ENCODE measurements at places on chromosomes 7 and 10.
A peak's percentile ranks its signal among the peaks of the same experiment; 100 is the strongest.

GRCh38 chr10:70272925-70273316 is 10.9 kb downstream of the NPFFR1 start:
- DNase-seq, result no peak

GRCh38 chr10:369684-370448 is 234.6 kb downstream of the ZMYND11 start:
- peak; percentile 79 for DNase-seq

DNA sequence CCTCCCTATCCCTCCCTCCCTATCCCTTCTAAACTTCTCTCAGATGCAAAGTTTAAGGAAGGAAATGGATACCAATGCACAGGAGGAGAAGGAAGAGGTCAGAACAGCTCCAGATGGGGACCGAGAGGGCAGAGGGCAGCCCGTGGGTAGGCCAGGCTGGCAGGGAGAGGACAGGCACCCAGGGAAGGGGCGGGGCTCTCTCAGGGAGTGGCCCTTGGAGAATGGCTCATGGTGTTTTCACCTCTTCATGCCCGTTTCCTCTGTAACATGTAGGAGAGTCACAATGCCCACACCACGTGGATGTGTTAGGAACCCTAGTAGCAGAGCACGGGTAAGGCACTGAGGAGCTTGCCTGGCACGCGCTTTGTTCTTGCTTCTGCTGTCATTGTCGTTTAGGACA is 264.5 kb downstream of the CELF2 start:
- DNase-seq, result no peak

DNA sequence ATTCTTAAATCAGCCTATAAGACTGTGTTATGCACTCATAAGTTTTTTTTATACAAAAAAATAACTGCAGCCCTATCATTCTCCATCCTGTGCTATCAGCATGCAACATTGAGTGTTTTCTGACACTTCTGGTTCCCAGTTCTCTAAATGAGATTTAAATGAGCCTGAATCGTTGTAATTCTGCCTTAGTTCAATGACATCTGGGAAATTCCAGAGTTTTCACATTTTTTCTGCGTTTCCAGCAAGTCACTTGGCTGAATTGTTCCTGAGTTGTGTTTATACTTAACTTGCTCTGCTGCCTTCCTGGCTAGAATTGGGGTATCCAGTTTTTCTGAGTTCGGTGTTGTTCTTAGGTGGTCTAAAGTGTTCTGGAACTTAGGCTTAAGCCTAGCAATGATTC is 636.1 kb upstream of the FZD8 start:
- no peak for DNase-seq

DNA sequence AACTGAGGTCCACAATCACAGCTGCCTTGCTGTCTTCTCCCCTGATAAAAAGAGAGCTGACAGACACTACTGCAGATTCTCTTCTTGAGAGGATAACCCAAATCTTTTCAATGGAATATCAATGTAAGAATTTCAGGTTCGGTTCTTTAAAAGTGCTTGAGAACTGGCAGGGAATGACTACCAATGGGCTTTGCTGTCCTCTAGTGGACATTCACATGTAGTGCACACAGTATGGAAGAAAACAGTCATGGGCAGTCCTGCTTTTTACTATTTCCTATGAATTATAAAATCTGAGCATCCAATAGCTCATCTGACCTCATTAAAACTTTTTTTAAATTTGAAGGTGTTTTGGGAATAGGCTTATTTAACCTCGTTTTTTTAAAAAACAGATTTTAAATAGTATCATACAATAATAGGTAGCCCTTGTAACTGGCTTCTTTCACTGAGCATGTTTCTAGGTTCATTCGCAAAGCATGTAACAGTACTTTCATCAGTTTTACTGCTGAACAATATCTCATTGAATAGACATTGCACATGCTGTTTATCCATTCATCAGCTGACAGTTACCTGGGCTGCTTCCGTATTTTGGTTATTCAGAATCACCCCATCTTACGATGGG is 18.3 kb downstream of the FZD9 start:
- peak; percentile 47 for DNase-seq

GRCh38 chr7:112160130-112160770 is 45.9 kb downstream of the DOCK4 start:
- DNase-seq, result no peak

- DNase-seq, result no peak
These were observed 7.4 kb downstream of the ADCYAP1R1 start for GRCh38 chr7:31059551-31059950.

DNA sequence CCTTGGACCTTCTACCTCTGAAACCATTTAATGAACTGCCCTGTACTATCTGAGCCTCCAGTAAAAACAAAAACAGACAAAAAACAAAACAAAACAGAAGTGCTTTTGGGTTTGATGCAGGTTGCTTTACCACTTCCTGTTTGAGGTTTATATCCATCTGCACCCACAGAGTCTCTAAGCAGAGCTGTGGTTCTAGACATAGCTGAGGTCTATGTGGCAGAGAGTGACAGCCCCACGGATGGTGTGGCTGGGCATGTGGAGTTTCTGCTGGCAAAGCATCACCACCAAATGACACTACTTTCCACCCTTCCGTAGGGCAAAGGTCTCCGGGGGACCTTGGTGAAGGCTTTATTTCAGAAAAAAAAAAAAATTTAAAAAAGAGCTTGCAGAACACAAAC is 754.2 kb downstream of the GRID1 start:
- DNase-seq, result no peak

DNA sequence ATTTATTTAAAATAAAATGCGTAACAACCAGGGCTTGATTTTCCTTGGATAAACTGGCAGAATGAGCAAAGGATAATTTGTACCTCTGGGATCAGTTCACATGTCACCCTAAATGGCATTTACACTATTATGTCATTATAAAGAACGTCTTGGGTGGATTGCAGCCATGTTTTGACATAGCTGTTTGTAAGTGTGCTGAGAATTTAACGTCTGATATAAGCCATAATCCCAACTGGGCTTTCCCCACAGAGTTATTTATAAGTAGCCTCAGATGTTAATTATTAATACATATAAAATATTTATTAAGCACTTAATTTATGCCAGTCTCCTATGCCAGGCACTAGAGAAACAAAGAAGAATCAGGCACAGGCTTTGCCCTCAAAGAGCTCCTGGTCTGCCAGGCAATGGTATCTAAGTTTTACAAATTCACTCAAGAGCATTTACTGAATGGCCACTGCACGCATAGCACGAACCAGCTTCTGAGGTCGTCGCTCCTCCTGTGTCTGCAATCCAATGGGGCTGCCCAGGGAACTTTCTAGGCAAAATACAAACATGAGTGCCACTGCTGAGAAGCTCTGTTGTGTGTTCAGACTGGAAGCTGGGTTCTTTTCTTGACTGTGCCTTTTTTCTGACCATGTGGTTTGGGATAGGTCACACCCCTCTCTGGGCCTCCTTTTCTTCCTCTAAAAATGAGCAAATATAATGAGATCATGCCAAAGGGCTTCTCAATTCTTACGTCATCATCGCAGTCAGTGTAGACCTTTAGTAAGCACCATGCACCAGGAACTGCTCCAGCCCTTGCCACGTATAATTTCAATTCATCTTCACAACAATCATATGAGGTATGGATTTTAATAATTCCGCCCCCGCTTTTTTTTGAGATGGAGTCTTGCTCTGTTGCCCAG is 11.3 kb upstream of the CTBP2 start:
- DNase-seq, result no peak

GRCh38 chr10:78295242-78295641 is 261.6 kb downstream of the RPS24 start:
- no peak for DNase-seq

DNA sequence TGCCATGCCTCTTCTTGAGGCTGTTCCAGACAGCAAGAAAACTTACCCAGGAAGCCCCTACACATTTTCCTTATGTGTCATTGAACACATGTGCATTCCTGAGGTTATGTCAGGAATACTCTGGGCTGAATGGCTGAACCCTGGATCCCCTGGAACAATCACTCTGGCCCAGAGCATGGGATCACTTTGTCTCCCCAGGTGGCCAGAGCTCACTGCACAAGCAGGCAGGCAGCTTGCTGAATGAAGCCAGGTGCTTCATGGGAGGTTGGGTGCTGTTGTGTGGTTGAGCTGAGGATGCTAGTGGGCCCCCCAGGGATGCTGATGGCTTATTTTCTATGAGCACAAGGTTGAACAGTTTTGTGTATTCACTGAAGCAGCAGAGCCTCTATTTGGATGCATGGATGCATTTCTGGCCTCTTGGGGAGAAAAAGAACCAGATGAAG is 54.7 kb upstream of the NPTX2 start:
- DNase-seq, result no peak

DNA sequence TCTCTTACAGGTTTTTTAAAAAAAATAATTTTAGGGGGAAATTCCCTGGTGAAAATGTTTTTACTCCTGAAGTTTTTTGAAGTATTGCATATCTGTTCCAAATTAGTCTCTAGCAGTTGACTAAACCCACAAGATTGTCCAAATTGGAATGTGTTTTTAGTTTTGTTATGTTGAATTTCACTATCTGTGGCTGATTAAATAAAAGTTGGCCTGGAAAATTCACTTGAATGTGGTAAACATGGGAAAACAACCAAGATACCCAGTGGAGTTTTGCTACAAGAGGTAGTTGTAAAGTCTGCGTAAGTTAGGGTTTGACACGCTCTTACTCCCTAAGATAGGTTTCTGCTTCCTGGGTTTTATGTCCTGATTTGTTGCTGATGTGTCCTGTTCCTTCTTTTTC is 3.3 kb downstream of the TSGA13 start:
- peak; percentile 5 for DNase-seq

DNA sequence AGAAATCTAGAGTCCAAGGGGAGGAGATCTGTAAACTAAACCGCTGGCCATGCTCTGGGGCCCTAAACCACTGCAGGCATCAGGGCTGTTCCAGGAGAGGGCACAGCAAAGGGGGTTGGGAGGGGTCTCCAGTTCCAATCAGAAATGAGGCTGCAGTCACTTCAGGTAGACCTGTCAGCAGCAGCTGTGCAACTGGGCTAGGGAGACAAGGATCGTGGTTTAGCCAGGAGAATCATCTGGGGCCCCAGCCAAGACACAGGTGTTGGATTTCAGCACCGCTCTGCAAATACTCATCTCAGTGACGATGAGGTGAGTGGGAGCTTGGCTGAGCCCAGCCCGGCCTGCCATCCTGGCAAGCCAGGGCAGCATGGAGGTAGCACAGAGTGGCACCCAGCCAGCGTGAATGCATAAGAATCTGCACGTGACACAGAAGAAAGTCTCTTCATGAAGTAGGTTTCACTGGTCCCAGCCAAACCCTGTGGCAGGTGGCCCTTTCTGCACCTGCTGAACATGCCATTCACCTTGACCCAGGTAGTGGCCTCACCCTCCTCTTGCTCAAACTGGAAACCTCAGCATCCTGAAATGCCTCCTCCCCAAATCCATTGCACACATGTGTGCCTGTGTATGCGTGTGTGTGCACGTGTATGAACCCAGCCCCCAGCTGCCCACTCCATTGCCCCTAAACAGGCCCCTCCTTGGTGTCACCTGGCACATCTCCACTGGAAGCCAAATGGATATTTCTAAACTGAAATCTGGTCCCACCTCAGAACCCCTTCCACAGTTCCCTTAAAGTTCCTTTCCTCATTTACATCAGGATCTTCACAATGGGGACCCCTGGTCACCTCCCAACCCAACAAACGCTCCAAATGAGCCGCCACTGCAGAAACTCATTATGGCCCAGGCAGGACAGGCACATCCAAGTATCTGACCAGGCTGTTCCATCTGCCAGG is 9.6 kb downstream of the GPRIN2 start:
- no peak for DNase-seq

GRCh38 chr10:98446661-98447221 is at the start of gene HPS1:
HPS1 (minus strand) TSS chr10:98446935; CDS start chr10:98443240, 3,695 bp downstream.
- peak; percentile 77 for DNase-seq

GRCh38 chr10:103915796-103916195 is 2.2 kb downstream of the STN1 start:
- DNase-seq, result no peak

DNA sequence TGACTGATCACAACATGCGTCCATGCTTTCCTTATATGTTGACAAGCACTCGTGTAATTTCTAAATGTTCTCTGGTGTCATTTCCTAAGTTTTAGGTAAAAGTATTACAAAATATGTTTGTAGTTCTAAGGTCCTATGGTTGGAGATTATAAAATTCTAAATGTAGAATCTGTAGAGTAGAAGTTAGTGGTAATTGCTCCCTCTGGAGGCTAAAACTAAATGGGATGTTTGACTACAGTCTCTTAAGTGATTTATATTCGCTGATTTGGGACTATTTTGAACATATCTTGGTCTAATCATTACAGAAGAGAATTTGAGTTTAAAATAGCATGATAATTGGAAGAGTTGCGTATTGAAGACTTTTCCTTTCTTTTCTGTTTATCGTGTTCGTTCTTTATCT is 74.1 kb downstream of the ZMYND11 start:
- no peak for DNase-seq

DNA sequence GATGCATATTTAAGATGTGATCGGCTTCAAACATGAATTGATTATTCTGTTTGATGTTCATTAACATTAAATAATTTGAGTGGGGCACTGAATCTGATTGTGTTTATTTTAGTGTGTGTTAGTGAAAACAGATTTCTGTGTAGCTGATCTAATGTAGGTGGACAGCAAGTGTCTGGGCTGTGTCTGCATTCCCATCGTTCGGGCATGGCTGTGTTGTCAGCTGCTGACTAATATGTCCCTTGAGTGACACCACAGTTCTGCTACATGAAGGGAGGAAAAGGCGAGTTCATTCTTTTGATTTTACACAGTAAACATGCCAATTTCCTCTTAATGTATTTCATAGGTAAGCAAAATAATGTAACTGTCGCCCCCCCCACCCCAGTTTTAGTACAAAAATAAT is 203.0 kb downstream of the CNTNAP2 start:
- no peak for DNase-seq

- no peak for DNase-seq
These were observed 78.3 kb downstream of the HTR7 start for GRCh38 chr10:90779548-90779947.

GRCh38 chr7:94190599-94191061 is 186.5 kb upstream of the BET1 start:
- peak; percentile 86 for DNase-seq

- no peak for DNase-seq
These were observed 54.2 kb downstream of the FOXP2 start for GRCh38 chr7:114468844-114469243.

DNA sequence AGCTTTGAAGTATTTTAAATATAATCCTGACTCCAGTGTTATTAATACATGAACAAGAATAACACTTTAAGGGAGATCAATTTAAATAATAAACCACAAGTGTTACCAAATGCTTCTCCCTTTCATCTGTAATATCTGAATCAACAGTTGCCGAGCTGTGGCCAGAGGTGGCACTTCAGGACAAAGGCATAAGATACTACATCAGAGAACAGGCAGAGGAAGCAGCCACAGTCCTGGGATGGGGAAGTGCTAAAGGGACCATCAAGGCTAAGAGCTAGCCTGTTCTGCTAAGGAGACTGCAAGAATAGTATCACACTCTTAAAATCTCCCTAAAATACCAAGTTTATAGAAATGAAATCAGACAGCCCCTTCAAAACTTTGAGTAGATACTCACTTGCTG is 378.2 kb upstream of the PRKCQ start:
- no peak for DNase-seq

- no peak for DNase-seq
These were observed 7.4 kb downstream of the DAGLB start for GRCh38 chr7:6440381-6440780.

DNA sequence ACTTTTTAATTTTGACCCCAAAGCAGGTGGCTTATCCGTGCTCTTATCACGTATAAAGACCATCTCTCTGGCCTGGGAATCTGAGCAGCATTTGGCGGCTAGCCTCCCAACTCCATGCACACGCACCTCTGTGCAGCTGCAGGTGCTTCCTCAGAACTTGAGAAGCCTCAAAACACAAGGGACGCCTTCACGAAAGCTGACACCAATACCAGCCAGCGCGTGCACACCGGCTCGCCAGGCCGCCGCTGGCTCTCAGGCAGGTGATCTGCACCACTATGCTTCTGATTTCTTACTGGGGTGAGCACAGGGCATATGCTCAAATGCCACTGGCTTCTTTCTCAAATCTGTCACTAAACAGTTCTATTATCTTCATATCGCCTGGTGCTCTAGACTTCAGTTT is 145.0 kb downstream of the PARD3 start:
- no peak for DNase-seq
